ENCODE measurements at places on chromosomes 6 and 20.

- DNase-seq, result no peak
Observed at GRCh38 chr6:28353981-28354676, 4.4 kb downstream of the ZKSCAN3 start.

GRCh38 chr6:41673704-41674000, 35.4 kb downstream of the MDFI start:
- DNase-seq, result no peak

DNA sequence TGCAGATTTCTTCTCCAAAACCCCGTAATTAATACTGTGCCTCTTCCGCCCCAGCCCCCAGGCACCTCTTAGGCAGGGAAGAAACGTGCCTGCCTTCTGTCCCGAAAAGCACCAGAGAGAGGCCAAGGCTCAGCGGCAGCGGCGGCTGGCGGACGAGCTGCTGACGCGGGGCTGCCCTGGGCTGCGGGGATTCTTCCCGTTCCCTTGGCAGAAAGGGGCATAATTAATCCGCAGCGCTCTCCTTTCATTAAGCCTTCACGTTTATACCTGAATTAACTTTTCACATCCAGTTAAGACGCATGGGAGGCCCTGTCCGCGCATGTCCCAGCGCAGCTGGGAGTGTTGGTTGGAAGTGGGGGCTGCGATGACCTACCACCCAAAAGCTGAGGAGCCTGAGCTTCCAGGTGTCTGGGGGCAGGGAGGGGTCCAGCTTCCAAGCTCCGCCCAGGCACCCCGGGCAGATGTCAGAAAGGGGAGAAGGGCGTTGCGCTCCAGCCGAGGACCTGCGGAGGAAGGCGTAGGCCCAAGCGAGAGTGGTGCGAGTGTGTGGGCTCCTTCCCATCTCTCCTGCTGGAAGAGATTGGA, 167.4 kb upstream of the LRFN2 start:
- DNase-seq, result no peak

DNA sequence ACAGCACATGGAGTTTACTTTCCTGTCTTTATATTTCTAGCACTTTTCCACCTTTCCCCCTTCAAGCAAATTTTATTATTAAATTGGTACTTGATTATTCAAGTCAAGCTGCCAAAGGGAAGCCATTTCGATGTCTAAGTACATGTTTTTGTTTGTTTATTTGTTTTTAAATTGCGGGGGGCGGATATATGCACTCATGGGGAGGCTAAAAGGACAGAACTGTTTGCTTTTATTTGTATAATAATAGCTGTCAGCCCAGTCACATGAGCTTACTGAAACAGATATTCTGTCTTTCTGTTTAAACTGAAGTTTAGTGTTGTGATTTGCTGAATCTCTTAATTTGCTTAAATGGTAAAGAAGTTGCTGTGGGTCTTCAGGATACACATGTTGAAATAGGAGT, 49.6 kb upstream of the PLCG1 start:
- no peak for DNase-seq

DNA sequence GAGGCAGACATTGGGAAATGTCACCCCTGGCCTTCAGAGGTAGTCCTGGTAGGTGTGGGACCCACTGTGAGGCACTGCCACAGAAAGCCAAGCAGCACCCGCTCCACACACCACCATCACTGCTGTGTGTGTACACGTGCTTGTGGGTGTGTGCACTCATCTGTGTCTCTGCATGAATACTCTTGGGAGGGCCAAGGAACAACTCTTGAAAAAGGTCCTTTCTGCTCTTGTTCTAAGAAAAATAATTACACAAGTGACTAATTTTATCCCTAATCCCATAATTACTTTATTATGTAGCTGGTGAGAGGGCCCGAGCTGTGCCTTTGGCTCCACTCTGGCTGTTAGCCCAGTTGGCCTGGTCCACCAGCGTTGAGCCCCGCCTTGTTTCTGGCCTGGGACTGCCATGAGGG, 21.7 kb upstream of the EPB41L1 start:
- DNase-seq, result no peak
